ENCODE measurements at places on chromosomes 7 and 10. TPM values are rescaled to one million over a fixed set of nuclear protein-coding genes. Genes with fewer than 3 reads are reported as not detected.
A peak's percentile ranks its signal among the peaks of the same experiment; 100 is the strongest.

GRCh38 chr7:44275146-44275545, 50.2 kb downstream of the CAMK2B start:
- H3K4me3 ChIP-seq, result no peak overlapping the region
- peaks cover 6% of the 10 kb centered on the region for H3K27me3 ChIP-seq
- peak; percentile 13 for DNase-seq
- H3K4me1 ChIP-seq, result peaks cover 14% of the 10 kb centered on the region
- H3K27ac ChIP-seq, result no peak overlapping the region
- no peaks in the 10 kb centered on the region for H3K36me3 ChIP-seq

ADAP1 gene
- total RNA-seq, result 61.1 TPM

DNA sequence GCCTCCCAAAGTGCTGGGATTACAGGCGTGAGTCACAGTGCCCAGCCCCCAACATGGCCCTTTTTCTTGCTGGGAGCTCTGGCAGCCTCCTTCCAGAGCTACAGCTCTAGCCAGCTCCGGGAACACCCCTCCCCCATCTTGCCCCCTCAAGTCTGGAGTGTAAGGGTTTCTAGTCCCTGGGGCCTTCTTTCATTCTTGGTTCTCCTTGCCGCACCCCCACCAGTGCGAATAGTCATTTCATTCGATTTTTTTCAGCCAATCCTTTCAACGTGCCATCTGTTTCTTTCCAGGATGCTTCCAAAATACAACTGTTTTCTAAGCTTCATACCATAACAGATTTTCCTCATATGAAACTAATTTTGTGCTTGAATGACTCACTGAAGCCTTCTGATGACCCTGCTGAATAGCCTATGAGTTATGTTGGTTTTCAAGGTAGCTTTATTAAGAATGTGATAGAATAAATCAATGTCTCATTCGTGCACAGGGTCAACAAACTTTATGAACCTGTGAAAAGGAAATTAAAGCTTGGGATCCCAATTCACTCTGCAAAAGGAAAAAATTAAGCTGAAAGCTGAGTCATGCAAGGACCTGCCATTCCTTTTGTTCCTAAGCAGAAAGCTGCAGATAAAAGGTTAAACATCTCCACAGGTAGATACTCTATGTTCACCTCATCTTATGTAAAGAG, 38.6 kb downstream of the CDC14C start:
- no peaks in the 10 kb centered on the region for H3K27me3 ChIP-seq
- H3K4me3 ChIP-seq, result peak overlapping the region; percentile 69
- peaks cover 16% of the 10 kb centered on the region for H3K4me1 ChIP-seq
- no peaks in the 10 kb centered on the region for H3K36me3 ChIP-seq

DNA sequence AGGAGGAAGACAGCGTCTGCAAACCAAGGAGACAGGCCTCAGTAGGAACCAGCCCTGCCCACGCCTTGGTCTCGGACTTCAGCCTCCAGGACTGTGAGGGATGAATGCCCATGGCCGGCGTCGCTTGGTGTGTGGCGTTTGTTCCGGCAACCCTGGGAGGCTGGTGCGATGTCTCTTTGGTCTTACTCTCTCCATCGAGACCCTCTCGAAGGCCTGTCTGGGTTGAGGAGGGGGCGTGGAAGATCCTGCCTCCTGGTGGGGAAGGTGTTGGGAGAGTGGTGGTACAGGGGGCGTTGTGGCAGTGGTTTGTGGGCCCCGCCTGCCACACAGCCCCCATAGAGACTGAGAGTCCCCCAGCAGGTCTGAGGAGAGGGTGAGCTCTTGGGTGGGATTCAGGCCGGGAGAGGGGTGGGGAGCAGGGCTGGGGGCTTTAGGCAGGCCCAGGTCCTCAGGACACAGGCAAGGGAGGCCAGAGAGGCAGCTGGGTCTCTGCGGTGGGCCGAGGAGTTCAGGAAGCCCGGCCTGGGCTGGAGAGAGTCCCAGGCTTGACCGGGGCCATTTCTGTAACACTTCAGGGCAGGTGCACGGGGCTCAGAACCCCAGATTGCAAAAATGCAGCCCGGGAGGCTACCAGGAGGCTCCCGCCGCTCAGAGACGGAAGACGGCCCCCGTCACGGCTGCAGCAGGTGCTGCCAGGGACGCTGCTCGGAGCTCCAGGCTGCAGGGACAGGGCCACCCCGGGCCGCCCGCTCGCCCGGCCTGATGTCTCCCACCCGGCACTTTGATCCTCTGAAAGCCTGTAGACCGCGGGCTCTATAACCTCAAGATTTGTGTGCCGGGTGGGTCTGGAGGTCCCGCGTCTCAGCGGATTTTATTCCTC, 33.8 kb upstream of the PSMG3 start:
- peaks cover 14% of the 10 kb centered on the region for H3K4me1 ChIP-seq
- H3K27me3 ChIP-seq, result peaks cover 7% of the 10 kb centered on the region
- H3K27ac ChIP-seq, result no peak overlapping the region
- DNase-seq, result no peak

SNX8 gene
- total RNA-seq, result 22.2 TPM

- no peak overlapping the region for H3K27ac ChIP-seq
- H3K27me3 ChIP-seq, result peaks cover 3% of the 10 kb centered on the region
- H3K4me3 ChIP-seq, result no peak overlapping the region
- DNase-seq, result no peak
- peaks cover 14% of the 10 kb centered on the region for H3K4me1 ChIP-seq
Measured at GRCh38 chr7:12635830-12636229, 51.6 kb upstream of the ARL4A start.

- peaks cover 2% of the 10 kb centered on the region for H3K27me3 ChIP-seq
- no peak for DNase-seq
- H3K4me3 ChIP-seq, result no peak overlapping the region
- H3K36me3 ChIP-seq, result peaks cover 20% of the 10 kb centered on the region
- H3K4me1 ChIP-seq, result no peaks in the 10 kb centered on the region
- no peak overlapping the region for H3K27ac ChIP-seq
Measured at GRCh38 chr10:123385508-123386080, 231.4 kb downstream of the BUB3 start.

CEP55 gene
- 6.0 TPM for total RNA-seq

DNA sequence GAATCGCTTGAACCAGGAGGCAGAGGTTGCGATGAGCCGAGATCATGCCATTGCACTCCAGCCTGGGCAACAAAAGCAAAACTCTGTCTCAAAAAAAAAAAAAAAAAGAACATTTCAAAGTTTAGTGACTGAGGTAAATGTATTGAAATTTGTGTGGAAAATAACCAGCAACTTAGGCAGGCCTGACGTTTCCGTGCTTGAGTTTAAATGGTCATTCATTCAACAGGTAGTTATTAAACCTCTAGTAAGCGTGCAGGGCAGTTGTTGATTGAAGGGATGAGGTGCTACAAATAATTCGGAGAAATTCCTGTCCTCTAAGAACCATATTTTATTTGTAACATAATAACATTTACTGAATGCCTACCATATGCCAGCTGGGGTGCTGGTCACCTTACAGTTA, 135.3 kb downstream of the PRKAG2 start:
- H3K36me3 ChIP-seq, result no peaks in the 10 kb centered on the region
- peaks cover 4% of the 10 kb centered on the region for H3K4me1 ChIP-seq
- H3K4me3 ChIP-seq, result no peak overlapping the region
- no peak for DNase-seq

COL26A1 gene
- 66.2 TPM for total RNA-seq

- H3K27ac ChIP-seq, result no peak overlapping the region
- H3K4me1 ChIP-seq, result no peaks in the 10 kb centered on the region
- no peak overlapping the region for H3K4me3 ChIP-seq
- H3K36me3 ChIP-seq, result no peaks in the 10 kb centered on the region
Measured at GRCh38 chr7:41693150-41693997, 9.5 kb downstream of the INHBA start.

GRCh38 chr10:70191161-70191971, 21.1 kb upstream of the SAR1A start:
- peaks cover 3% of the 10 kb centered on the region for H3K27me3 ChIP-seq
- H3K4me1 ChIP-seq, result peaks cover 3% of the 10 kb centered on the region
- no peaks in the 10 kb centered on the region for H3K36me3 ChIP-seq
- DNase-seq, result no peak

KIF11 gene
- total RNA-seq, result 7.2 TPM

GRCh38 chr10:944034-944831, 12.7 kb upstream of the LARP4B start:
- H3K27ac ChIP-seq, result no peak overlapping the region
- H3K4me1 ChIP-seq, result no peaks in the 10 kb centered on the region
- no peak for DNase-seq
- peaks cover 3% of the 10 kb centered on the region for H3K27me3 ChIP-seq
- no peaks in the 10 kb centered on the region for H3K36me3 ChIP-seq

ZNF248 gene
- 11.1 TPM for total RNA-seq

- no peak overlapping the region for H3K27ac ChIP-seq
- peaks cover 57% of the 10 kb centered on the region for H3K4me1 ChIP-seq
- H3K27me3 ChIP-seq, result peaks cover 14% of the 10 kb centered on the region
- H3K36me3 ChIP-seq, result no peaks in the 10 kb centered on the region
- no peak for DNase-seq
Measured at GRCh38 chr10:79186486-79187120, 117.8 kb downstream of the ZMIZ1 start.

ARHGEF5 gene
- total RNA-seq, result 0.93 TPM

DNA sequence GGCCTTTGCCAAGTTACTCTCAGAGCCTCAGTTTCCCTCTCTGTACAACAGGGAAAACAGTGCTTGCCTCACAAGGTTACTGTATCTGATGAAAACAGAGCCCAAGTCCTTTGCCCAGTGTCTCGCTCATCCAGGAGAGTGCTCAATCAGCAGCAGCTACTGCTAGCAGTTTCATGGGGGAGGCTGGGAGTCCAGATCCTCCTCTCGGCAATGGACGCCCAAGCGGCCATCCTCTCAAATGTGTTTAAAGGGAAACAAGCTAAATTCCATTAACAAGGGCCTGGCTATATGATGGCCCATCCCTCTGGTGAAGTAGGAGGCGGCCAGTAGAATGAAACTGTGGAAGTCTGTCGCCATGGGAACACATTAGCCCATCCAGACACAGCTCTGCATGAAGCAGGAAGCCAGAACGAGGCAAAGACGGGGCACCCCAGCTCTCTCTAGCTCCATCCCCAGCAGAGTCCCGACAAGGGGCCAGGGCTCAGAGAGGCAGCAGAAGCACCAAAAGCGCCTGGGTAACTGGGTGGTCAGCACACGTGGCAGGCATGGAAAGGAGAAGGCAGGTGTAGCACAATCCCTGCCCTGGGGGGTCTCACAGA, 35.2 kb downstream of the FAM53B start:
- H3K27ac ChIP-seq, result no peak overlapping the region
- no peak for DNase-seq
- peaks cover 46% of the 10 kb centered on the region for H3K4me1 ChIP-seq

WDR86 gene
- 70.5 TPM for total RNA-seq

DKK1 gene
- 3.1 TPM for total RNA-seq

DNA sequence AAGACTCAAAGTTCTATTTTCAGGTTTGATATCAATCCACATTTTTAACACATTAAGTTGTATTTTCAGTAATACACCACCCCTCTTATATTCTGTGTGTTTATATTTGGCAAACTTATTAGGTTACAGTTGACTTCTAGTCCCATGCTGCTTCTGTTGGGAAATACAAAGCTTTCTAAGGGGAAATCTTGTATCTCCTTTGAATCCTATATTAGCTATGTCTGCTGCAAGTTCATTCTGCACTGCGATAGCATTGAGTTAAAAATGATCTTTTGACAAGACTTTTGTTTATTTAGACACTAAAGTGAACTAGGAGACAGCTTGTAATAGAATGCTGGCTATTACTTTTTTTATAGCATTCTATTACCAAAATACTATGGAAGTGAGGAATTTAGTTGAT, 625.1 kb upstream of the ANKRD30A start:
- peaks cover 2% of the 10 kb centered on the region for H3K27me3 ChIP-seq
- no peaks in the 10 kb centered on the region for H3K36me3 ChIP-seq
- no peak overlapping the region for H3K27ac ChIP-seq
- DNase-seq, result no peak

DNA sequence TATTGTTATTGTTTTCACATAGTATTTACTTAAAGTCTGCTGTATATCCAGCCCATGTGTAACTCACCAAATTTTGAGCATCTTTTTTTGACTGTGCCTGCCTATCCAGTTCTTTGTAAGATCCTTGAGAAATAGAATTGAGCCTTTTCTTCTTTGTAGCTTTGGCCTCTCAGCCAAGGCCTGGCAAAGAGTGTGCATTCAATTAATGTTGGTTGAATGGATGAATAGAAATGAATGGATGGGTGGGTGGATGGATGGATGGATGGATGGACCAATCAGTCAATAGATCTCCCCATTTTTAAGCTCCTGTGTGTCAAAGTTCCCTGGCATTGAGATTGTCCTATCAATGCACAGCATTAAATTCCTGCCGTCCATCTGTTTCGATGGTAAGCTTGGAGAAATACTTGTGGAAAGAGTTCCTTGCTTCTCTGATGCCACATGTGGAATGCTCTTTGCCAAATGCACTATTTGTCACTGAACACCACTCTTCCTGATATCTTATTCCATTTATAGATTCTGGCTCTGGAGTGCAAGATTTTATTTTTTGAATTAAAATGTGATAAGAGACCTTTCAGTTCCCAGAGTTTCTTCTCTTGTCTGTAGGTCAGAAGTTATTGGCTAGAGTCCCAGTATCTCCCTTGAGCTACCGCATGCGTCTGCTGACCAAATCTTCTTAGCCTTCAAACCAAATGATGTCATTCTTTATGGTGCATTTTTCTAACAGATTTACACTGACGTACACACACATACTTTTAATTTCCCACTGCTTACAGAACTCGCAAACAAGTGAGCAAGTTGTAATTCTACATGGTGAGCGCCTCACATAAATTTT, 20.7 kb upstream of the ADRB1 start:
- no peak overlapping the region for H3K27ac ChIP-seq
- no peak overlapping the region for H3K4me3 ChIP-seq
- H3K36me3 ChIP-seq, result no peaks in the 10 kb centered on the region
- peaks cover 2% of the 10 kb centered on the region for H3K27me3 ChIP-seq
- DNase-seq, result no peak

GRCh38 chr7:3544202-3544601, 243.2 kb downstream of the SDK1 start:
- no peaks in the 10 kb centered on the region for H3K27me3 ChIP-seq
- peaks cover 30% of the 10 kb centered on the region for H3K4me1 ChIP-seq
- peak; percentile 38 for DNase-seq

- peaks cover 5% of the 10 kb centered on the region for H3K4me1 ChIP-seq
- no peaks in the 10 kb centered on the region for H3K36me3 ChIP-seq
- DNase-seq, result no peak
- H3K4me3 ChIP-seq, result no peak overlapping the region
- H3K27ac ChIP-seq, result no peak overlapping the region
Measured at GRCh38 chr7:112271162-112271561, 64.7 kb downstream of the ZNF277 start.

GRCh38 chr7:127870231-127870907, 160.9 kb downstream of the LRRC4 start:
- H3K36me3 ChIP-seq, result no peaks in the 10 kb centered on the region
- no peak overlapping the region for H3K4me3 ChIP-seq
- no peak overlapping the region for H3K27ac ChIP-seq
- H3K4me1 ChIP-seq, result peaks cover 31% of the 10 kb centered on the region

GRCh38 chr7:119900996-119901672, 371.8 kb upstream of the KCND2 start:
- H3K36me3 ChIP-seq, result no peaks in the 10 kb centered on the region
- peaks cover 3% of the 10 kb centered on the region for H3K4me1 ChIP-seq
- no peaks in the 10 kb centered on the region for H3K27me3 ChIP-seq
- no peak for DNase-seq
- H3K4me3 ChIP-seq, result no peak overlapping the region
- H3K27ac ChIP-seq, result no peak overlapping the region

MRC1 gene
- total RNA-seq, result 7.9 TPM

- no peaks in the 10 kb centered on the region for H3K36me3 ChIP-seq
- no peak overlapping the region for H3K4me3 ChIP-seq
- peaks cover 2% of the 10 kb centered on the region for H3K4me1 ChIP-seq
- no peak overlapping the region for H3K27ac ChIP-seq
Measured at GRCh38 chr10:110016039-110016438, 8.3 kb downstream of the ADD3 start.

ITIH5 gene
- 0.29 TPM for total RNA-seq

All from glutamatergic neuron (in vitro differentiated cells).